ENCODE measurements at places on chromosomes 6 and 20.

DNA sequence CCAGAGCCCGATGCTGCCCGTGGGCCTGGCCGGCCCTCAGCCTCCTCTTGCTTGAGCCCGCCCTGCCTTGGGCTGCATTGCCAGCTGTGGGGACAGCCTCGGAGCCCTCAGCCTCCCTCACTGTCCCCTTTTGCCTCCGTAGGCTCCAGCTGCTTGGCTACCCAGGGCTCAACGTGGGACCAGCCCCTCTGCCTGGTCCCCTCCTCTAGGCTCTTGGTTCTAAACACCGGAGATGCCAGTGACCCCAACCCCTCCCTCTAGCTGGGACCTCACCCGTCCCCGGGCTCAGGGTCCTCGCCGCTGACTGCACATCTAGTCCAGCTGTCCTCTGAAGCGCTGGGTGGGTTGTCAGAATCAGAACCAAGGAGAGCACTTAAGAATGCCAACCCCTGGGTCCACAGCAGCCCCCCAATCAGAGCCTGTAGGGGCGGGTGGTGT lies 345.2 kb downstream of the ZFAND3 start:
- DNase-seq, result no peak

DNA sequence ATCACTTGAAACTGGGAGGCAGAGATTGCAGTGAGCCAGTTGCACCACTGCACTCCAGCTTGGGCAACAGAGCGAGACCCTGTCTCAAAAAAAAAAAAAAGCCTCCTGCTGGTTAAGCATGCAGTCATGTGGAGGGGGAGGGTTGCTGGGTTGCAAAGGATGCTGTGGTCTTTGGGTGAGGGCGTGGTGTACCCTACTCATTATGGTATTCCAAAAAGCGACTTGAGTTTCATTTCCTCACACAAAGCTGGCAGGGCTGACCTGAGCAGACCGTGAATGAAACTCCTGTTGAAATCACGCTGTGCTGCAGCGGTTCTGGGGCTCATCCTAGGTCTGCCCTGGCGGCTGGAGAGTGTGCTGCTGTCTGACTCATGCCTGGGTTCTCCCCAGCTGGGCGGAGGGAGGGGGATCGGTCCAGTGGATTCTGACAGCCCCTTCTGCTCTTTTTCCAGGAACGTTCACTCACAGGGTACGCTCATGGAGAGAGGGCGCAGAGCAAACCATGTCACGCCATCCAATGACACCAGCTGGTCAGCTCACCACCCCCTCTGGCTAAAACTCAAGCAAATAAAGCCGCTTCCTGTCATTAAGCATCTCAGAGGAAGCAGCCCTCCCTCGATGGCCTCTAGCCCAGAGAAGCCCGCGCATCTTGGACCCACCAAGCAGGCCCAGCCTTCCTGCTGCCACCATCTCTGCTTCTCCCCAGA lies 166.2 kb downstream of the SCML4 start:
- DNase-seq, result peak; percentile 37

DNA sequence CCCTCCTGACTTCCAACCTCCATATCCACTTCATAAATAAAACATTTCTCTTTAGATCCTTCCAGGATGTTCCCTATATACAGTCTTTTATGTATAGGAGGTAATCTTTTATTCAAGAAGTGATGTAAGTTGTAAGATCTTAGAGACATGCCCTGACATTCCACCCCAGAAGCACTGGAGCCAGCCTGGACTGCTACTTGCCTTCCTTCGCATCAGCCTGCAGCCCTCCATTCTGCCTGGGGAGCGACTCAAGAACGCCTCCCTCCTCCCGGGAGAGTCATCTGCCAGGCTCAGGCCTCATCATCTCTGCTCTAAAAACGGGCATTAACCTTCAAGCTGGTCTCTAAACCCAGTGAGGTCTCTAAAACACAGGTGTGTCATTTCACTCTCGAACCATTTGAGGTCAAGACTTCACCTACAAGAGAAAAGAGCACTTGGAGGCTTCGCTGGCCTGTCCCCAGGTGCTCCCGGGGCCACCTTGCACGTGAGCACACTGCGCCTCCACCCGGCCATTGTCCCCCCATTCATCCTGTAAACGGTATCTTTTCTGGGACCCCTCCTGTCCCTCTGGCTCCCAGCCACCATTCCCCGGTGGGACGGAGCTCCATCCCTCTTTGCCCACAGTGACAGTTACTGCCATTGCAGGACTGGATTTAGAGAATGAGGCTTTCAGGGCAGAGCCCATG lies 107.5 kb upstream of the PDE10A start:
- DNase-seq, result no peak

DNA sequence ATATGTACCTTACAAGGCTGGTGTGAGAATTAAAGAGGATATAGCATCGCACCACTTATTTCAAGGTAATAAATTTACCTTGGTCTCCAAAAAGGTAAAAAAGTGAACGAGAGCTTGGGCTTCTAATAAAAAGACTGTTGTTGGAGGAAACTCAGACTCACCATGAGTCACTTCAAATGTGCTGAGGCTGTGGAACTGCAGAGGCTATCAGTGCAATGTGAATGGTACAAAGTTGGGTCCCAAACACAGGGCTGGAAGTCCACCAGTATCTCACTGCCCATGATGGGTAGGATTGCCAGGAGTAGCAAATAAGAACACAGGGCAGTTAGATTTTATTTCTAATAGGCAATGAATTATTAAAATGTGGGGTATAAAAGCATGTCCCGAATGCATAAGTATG lies 200.6 kb downstream of the MAFB start:
- no peak for DNase-seq

DNA sequence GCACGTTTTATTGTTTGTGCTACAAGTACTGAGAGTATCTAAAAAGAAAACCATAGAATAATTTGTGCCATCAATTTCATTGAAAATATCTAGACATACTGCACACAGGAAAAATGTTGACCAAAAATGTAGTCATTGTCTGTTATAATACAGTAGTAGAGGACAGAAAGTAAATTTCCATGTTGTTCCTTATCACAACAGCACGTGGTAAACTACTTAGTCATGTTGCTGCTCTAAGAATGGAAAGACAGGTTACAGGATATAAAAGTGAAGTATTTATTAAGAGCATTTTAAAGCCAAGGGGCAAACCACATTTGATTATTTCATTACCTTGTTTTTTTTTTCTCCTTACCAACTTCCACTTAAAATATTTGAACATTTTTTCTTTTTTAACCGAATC lies 89.0 kb upstream of the CEP85L start:
- DNase-seq, result no peak

GRCh38 chr6:115908906-115909559 lies 151.7 kb downstream of the FRK start:
- no peak for DNase-seq

GRCh38 chr20:33858666-33859065 lies 47.5 kb downstream of the CHMP4B start:
- DNase-seq, result no peak

GRCh38 chr6:35359744-35360348 lies 17.5 kb downstream of the PPARD start:
- no peak for DNase-seq

- DNase-seq, result no peak
Observed at GRCh38 chr6:23826572-23826971, 299.4 kb upstream of the NRSN1 start.

GRCh38 chr20:22559711-22560318 lies 24.6 kb downstream of the FOXA2 start:
- no peak for DNase-seq

DNA sequence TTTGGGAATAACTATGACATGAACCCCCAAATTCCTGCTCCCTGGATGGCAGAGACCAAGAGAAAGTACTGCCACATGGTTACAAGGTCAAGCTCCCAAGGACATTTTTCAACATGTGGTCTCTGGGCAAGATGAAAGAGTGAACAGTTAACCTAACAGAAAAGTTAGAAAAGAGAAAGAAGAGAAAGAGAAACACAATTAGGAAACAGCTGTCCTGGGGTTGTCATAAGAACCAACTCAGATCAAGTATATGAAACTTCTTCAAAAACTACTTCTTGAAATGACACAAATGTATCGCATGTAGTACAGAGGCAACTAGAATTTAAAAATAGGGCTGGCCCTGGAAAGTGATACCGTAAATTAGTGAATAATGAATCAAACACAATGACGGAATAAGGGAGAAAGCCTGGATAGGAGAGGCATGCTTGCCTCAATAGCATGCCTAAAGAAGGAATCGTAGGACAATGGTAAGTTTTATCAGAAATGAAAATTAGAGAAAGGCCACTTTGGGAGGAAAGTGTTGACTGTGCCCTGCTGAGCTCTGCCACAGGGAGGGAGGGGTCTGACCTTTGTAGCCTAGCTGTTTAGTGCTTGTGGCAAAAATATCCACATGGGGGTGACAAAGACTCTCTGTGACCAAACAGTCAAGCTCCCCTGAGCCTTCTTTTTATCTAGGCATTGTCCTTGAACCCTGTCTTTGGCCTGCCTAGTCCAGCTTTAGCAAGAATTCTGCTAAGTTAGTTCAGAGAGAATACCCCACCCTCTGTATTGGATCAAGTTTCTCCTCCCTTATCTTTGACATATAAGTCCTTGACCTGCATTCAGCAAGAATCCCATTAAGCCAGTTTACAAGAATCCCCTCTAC lies 4.3 kb upstream of the DCBLD1 start:
- no peak for DNase-seq

- no peak for DNase-seq
Observed at GRCh38 chr6:43776115-43776798, 6.2 kb downstream of the VEGFA start.

Measured in amniotic stem cell (primary cell).